ENCODE measurements at places on chromosomes 4 and X.

DNA sequence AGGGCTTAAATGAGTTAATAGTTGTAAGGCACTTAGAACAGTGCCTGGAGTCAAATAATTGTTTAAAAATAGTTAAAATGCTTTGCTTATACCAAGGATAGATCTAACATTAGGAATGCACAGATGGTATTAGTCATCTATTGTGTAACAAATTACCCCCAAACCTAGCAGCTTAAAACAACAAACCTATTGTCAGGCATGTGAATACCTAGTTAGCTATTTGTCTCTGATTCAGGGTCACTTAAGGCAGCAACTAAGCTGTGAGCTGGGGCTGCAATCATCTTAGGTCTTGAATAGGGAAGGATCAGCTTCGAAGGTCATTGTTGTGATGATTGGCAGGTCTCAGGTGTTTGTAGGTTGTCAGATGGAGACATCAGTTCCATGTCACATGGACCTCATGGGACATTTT, 42.4 kb upstream of the AGA start:
- no peak for DNase-seq

- DNase-seq, result no peak
Measured at GRCh38 chr4:161850631-161851030, 313.2 kb downstream of the FSTL5 start.

DNA sequence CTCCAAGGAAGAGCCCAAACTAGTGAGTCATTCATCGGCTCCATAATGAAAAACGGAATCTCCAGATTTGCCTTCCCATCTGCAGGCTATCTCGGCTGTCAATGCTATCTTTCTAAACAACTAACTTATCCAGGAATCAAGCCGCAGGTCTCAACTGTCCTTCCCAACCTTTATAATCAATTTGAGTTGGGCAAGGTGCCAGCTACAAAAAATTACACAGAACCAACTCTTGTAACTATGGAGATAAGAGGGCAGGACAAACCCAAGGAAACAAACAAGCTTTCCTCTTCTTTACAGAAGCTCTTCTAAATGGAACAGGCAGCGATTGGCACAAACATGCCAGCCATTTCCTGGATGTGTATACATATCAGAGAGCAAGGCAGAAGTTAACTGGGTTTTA, 61.2 kb upstream of the RAI2 start:
- no peak for DNase-seq

- no peak for DNase-seq
Measured at GRCh38 chr4:148116969-148117368, 325.2 kb downstream of the NR3C2 start.

DNA sequence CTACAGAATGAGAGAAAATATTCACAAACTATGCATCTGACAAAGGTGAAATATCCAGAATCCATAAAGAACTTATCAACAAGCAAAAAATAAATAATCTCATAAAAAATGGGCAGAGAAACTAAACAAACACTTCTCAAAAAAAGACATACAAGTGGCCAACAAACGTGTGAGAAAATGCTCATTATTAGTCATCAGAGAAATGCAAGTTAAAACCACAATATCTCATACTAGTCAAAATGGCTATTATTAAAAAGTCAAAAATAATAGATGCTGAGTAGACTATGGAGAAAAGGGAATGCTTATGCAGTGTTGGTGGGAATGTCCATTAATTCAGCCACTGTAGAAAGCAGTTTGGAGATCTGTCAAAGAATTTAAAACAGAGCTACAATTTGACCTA, 533.3 kb downstream of the TMA16 start:
- no peak for DNase-seq

DNA sequence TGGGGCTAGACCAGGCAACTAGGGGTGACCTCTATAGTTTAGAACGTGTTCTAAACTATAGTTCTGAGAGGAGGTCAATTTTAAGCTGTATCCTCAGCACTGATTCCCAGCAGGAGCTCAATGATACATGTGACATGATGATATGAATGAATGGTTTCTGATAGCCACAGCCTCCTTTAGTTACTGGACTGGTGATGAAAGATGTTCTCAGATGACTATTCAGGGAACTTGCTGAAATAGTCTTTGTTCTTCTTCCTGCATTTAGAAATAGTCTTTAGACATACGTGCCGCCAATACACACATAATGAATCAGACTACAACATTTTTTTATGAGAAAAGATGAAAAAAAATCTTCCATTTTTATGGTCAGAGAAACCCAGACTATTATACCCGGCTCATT, 116.3 kb upstream of the TMEM150C start:
- no peak for DNase-seq

- no peak for DNase-seq
Measured at GRCh38 chr4:156962528-156962974, 9.0 kb downstream of the PDGFC start.

DNA sequence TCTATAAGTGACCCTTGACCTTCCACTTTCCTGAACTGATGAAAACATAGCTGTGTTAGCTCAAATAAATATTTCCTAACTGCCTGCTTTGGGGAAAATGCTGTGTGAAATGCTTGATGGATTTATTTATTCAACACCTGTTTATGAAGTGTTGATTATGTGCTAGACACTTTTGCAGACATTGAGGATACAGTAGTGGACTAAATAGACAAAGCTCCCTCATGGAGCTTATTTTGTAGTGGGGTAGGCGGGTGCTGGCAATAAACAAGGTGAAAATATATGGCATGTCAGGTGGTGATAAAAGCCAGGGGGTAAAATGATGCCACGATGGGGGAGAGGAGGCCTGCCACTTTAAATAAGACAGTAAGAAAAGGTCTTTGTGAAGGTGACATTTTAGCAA, 50.2 kb upstream of the TLR3 start:
- DNase-seq, result no peak

- DNase-seq, result no peak
Measured at GRCh38 chr4:19038231-19038630, 1016.7 kb upstream of the LCORL start.

- DNase-seq, result no peak
Measured at GRCh38 chr4:146500216-146500615, 21.5 kb downstream of the SLC10A7 start.

DNA sequence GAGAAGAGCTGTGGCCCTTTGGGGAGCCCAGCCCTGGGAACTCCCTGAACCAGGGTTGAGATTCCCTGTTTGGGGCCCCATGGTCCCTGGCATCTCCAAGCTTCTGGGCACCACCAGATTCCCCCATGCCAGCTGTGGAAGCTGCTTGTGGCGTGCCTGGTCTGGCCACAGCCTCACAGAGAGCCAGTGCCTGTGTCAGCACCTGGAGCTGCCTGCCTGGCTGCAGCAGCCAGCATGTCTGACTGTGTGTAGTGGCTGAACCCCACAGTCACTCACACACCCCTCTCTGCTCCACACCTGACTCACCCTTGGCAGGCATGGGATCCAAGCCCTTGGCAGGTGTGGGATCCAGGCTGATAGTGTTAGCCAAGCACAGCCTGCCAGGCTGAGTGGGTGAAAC, 97.2 kb upstream of the GALNTL6 start:
- DNase-seq, result no peak

All from stimulated activated CD4-positive, alpha-beta T cell treated with anti-CD3 and anti-CD28 coated beads, Interleukin-1b, Interleukin-23, amount 100 ng/mL, for 1 hour (primary cell).